ENCODE measurements at places on chromosomes 6 and 20.

DNA sequence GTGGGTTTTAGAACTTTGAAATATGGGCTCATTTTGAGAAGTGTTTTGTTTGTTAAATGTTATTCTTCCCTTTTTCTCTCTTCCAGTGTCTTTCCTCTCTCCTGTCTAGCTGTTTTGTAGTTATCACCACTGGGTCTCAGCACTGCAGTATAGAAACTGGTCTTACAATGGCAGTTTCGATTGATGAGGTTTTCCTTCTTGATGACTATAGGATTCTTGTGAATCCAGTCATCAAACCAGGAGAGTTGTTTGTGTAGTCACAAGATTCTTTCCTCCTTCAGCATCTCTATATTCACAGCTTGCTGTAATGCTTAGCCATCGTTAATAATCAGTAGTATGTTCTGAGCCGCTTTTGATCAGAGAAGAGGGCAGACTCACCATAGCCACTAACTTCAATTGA lies 172.3 kb downstream of the OGFRL1 start:
- DNase-seq = no peak

DNA sequence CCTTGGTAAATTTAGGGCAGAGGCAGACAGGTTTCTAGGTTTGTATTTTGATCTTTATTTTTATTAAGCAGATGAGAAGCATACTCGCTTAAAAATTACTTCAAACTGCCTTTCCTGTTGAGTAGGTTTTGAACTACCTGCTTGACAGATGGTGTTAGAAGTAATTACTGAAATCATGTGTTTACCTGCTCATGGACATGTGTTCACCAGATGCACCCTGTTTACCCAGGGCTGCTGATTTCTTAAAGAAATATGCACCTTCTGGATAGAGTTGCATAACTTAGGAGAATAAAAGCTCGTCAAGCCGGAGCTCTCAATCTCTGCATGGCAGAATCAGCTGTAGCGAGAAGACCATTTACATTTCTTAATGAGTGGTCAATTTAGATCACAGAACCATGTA lies 165.1 kb downstream of the CDKAL1 start:
- DNase-seq = no peak

DNA sequence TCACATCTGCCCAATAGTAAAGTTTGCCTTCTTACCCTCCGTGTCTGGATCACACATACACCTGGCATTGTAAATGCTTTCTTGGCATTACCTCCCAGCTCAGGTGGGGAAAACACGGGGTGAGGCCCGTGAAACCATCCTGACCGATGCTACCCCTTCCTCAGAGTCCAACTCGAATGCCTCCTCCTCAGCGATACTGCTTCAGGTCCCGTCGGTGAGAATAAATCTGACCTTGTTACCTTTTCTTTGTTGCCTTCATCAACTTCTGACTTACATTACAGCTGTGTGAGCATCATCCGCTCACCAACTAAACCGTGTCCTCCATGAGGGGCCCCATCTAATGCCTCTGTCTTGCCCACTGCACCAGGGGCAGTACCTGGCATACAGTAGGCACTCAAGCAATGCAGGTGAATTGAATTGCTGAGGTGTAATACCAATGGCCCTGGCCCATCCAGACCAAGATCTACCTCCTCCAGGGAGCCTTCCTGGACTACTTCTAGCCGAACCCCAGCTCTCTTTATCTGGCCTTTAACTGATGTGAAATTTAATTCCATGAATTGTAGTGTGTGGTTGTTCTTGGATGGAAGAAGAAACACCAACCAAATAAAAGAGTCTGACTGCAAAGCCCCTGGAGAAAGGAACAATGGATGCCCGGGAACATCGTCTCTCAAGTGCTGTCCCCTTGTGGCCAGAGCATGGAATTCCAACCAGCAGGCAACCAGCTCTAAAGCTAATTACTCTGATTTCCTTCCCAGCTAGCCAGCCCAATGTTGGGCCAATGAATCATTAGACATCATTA lies 141.5 kb downstream of the ANKRD60 start:
- no peak for DNase-seq

DNA sequence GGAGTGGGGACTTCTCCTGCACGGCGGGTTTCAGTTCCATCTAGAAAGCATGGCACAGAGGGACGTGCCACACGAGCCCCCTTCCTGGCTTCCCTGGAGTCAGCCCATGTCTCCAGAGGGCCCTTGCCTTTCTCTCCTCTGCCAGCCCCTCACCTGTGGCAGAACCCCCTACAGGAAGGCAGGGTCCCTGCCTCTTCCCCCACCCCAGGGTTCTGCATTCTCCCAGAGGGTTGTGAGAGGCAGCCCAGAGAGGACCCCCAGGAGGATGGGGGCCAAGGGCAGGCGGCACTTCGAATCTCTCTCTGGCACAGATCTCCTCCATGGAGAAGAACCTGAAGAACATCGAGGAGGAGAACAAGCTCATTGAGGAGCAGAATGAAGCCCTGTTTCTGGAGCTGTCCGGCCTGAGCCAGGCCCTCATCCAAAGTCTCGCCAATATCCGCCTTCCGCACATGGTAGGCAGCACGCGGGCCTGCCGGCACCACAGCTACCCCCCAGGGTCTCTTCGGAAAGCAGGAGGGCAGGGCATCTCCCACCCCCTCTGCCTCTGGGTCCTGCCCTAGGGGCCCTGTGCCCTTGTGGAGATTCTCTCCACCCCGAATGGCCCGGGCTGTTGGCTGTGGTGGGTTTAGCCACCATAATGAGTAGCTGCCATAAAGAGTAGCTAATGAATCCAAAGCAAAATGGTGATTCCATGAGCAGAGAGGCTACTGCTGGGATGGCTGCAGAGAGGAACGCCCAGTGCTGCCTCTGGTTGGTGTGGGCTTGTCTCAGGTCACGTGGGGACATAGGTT lies 15.9 kb upstream of the PCMTD2 start:
- no peak for DNase-seq

DNA sequence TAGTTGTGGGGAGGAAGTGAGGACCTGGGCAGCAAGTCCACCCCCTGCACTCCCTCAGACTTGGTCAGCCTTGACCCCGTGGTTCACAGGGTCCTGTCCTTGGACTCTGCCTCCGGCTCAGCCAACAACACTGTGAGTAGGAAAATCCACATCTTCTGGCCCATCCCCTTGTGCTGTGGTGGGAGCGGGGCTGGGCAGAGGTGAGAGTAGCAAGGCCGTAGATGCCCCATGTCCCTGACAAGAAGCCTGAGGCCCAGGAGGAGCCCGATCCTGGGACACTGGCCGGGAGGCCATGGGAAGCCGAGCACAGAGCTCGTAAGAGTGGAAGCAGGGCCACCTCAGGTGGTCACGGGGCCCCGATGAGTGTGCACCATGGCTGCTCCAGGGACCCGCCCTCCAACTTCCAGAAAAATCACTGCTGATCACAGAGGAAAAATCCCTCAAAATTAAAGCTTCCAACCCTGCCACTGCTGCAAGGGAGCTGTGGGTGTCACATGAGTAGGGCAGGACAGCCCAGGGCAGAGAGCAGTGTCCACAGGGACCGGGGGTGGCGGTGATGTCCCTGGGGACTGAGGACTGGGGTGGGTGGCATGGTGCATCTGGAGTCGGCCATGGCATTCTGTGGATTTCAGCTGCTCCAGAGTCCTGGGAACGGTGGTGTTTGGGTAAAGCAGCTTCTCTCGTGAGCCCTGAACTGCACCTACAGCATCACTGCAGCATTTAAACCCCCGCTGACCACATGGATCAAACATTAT lies 189.4 kb downstream of the DLL1 start:
- DNase-seq = no peak

DNA sequence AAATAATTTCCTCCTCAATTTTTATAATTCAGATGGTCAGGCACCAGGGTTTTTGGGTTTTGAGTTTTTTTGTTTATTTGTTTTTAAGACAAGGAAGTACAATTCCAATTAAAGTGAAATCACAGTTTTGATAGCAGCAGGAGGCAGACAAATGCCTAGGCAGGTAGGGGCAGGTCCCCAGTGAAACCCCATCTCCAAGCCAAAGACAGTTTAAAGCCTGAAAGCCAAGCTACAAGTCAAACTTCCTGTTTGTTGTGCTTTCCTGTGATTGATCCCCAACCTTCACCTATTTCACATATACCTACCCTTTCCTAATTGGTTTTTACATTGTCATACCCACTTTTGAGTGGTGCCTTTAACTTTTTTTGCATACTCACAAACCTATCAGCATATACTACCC lies 149.6 kb downstream of the MOXD1 start:
- DNase-seq = no peak

DNA sequence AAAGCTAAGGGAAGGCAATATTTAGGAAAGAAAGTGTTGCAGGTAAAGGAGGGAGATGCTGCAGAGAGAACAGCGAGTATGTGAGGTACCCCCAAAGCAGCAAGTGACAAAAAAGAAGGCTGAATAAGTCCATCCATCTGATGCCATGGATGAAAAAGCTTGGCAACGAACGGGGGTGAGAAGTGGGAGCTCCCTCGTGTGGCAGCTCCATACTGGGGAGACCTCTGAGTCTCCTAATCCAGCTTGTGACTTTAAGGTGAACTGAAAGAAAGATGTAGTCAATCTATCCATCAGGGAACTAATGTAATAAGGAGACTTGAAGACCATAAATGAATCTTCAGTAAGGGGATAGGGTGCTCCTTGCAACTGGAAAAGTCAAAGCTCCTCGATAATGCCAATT lies 156.6 kb downstream of the OTOR start:
- no peak for DNase-seq

- DNase-seq = no peak
Observed at GRCh38 chr20:11219192-11219591, 545.4 kb upstream of the JAG1 start.

GRCh38 chr6:84072442-84072997 lies 38.9 kb downstream of the MRAP2 start:
- no peak for DNase-seq

DNA sequence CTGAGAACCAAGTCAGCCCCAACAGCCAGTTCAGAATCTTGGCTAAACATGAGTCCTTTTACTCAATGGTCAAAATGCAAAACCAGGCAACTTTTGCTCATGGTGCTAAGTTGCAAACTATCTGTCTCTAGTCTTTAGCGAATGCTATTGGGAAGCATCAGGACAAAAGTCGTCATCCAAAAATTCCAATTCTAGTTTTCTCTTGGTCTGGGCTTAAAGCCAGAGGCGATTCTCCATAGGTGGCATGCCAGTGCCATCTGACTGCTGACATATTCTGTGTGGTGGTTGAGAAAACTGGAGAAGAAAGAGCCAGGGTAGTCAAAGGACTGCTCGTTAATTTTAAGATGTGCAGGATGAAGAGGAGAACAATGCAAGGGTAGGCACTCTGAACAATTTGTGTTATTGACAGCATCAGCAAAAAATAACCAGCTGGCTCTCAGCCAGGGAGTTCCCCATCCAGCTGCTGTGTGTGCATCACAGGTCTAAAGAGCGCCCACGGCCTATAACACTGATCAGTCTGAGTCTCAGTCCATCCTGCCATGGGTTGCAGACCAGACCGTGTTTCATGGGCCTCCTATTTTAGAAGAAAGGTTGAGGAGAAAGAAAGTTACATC lies 313.6 kb downstream of the ALDH8A1 start:
- DNase-seq = peak; percentile 28

DNA sequence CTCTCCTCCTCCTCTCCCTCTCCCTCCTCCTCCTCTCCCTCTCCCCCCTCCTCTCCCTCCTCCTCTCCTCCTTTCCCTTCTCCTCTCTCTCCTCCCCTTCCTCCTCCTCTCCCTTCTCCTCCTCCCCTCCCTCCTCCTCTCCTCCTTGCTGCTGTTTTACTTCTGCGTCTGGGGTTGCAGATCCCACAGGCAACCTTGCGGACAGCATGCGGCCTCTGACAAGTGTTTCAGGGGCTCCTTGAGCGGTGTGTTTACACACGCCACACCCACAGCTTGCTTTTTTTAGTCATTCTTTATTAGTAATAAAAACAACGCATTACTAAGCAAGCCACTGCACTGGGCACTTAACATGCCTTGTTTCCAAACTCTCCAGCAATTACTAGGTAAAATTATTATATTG lies 81.9 kb downstream of the TFAP2C start:
- DNase-seq = no peak

DNA sequence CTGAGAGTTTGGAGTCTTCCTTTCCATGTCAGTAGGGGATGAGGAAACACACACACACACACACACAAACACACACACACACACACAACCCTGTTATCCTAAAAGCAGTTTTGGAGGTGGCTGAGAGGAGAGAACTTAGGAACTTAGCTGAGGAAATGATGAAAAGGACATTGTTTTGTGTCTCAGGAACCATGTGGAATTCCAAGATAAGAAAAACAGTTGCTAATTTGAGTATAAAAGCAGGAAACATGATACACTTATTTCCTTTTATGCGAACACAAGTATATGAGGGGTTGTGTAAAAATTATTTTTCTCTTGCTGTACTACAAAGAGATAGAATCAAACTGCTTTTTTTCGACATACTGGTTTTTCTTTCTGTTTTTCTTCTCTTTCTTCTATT lies at the start of gene MYCT1:
Gene MYCT1, plus strand, starts transcription at position 264 of the 400 bp plus-strand sequence. Its CDS starts 6 bp downstream, at position 270.
- no peak for DNase-seq

GRCh38 chr6:31922942-31923341 lies 4.6 kb upstream of the C2 start:
- DNase-seq = peak; percentile 17

- DNase-seq = peak; percentile 29
Observed at GRCh38 chr6:88780714-88781389, 182.6 kb downstream of the RNGTT start.

GRCh38 chr6:37308069-37308815 lies 45.5 kb upstream of the RNF8 start:
- no peak for DNase-seq

GRCh38 chr20:31833931-31834521 lies 11.4 kb downstream of the FOXS1 start:
- no peak for DNase-seq

GRCh38 chr20:18250217-18250616 lies 38.1 kb upstream of the ZNF133 start:
- no peak for DNase-seq

GRCh38 chr6:71031912-71032311 lies 75.1 kb upstream of the B3GAT2 start:
- DNase-seq = no peak

- no peak for DNase-seq
Observed at GRCh38 chr20:59412875-59413284, 112.5 kb downstream of the EDN3 start.

- DNase-seq = no peak
Observed at GRCh38 chr6:131268303-131268702, 133.0 kb downstream of the AKAP7 start.

DNA sequence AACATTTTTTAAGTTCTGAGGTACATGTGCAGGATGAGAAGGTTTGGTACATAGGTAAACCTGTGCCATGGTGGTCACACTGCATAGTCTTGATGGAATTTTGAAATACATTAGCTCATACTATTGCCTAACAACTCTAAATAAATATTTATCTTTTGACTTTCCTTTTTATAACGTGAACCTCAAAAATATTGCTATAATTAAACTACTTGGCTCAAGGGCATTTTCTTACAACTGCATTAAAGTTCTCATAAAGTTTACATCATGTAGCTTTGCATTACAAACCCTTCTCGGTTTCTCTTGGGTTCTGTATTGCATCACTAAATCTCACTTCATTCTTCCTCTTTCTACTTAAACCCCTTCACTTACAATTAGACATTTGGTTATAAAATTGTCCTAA lies 636.0 kb upstream of the PTCHD4 start:
- no peak for DNase-seq

GRCh38 chr6:143328876-143329275 lies 121.6 kb downstream of the ADAT2 start:
- DNase-seq = no peak
